ENCODE measurements at places on chromosomes 11 and 22.

DNA sequence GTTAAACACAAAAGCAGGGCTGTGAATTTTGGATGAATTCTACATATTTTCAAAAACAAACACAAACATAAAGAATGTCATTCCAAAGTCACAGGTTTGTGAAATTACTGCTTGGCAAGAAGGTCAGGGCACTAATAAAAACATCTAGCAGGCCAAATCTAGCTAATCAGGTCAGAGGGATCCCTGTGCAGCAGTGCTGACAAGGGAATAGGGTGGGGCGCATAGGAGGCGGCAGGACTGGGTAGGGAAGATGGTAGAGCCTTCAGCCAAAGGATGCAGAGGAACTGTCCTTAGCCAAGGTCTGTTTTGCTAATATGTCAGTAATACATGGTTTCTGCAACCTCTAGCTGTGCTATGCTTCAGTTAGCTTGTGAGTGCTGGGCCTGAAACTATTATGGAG lies 396.6 kb downstream of the TENM4 start:
- no peak for DNase-seq
- H3K36me3 ChIP-seq: no peaks in the 10 kb centered on the region
- H3K27ac ChIP-seq: no peak overlapping the region
- H3K4me1 ChIP-seq: no peaks in the 10 kb centered on the region
- peaks cover 12% of the 10 kb centered on the region for H3K27me3 ChIP-seq

DNA sequence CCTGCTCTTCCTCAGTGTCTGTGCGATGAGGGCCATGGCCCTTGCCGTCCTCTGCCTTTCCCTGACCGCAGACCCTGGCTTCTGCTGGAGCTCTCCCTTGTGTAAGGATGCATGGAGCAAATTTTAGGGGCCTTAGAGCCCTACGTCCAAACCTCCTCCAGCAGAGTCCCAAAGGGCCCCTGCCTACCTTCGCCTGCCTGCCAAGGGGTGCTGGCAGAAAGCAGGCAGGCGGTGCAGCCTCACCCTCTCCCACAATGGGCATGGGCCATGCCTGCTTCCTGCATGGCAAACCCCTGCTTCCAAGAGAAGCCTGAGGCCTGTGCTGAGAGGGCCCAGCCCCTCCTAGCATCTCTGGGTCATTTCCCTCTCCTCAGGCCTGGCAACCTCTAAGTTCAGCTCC lies 71.3 kb upstream of the FGF3 start:
- DNase-seq: no peak
- peaks cover 7% of the 10 kb centered on the region for H3K4me1 ChIP-seq
- H3K36me3 ChIP-seq: no peaks in the 10 kb centered on the region
- no peak overlapping the region for H3K27ac ChIP-seq
- H3K27me3 ChIP-seq: peaks cover 82% of the 10 kb centered on the region

- no peak for DNase-seq
- no peaks in the 10 kb centered on the region for H3K4me1 ChIP-seq
- no peaks in the 10 kb centered on the region for H3K27me3 ChIP-seq
- H3K36me3 ChIP-seq: no peaks in the 10 kb centered on the region
Observed at GRCh38 chr22:37043209-37043827, 8.2 kb upstream of the KCTD17 start.

DNA sequence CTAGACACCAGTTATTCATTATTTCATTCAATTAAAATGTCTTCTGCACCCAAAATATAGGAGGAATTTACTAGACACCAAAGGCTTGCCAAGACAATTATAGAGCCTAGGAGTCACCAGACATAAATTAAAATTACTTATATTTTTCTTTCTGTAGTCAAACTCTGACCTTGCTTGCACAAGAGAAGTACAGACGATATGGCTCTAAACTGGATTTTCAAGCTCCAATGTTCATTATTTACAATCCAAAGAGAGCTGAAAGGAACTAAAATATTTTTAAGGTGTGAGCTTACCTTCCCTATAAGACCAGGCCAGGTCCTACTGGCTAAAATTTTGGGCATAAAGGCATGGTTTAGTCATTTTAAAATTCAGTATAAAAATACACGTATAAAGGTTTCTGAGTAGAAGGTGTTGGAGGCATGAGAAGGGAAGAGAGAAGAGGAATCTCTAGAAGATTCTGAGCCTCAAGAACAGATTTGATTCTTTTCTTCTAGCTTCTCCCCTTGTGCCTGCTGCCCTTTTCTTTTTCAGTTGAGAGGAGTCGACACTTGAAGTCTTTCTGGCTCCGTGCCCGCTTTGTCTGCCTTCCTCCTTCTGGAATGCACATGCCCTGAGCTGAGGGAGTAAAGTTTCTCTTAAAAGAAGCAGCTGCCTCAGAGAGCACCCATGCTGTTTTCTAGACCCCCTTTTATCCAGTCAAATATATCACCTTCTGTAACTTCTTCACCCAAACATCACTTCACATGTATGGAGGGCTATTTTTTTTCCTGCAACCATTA lies 13.5 kb downstream of the C11orf97 start:
- H3K4me3 ChIP-seq: no peak overlapping the region
- peaks cover 41% of the 10 kb centered on the region for H3K27me3 ChIP-seq
- H3K27ac ChIP-seq: no peak overlapping the region
- no peaks in the 10 kb centered on the region for H3K36me3 ChIP-seq
- DNase-seq: no peak

DNA sequence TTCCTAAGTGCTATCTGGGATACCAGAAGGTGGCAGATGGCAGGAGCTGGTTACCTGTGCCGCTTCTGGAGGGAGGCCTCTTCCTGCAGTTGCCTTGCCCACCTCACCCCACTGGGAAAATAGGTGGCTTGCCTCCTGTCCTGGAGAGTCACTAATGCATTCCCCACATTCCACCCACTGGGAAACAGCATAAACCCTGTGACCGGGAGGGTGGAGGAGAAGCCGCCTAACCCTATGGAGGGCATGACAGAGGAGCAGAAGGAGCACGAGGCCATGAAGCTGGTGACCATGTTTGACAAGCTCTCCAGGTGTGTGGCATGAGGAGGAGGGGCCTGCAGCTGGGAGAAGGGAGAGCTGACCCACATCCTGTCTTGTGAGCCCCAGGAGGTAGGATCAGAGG lies 5.6 kb downstream of the RIC8A start:
- peaks cover 16% of the 10 kb centered on the region for H3K4me1 ChIP-seq
- peaks cover 54% of the 10 kb centered on the region for H3K36me3 ChIP-seq
- H3K27me3 ChIP-seq: no peaks in the 10 kb centered on the region
- DNase-seq: no peak

DNA sequence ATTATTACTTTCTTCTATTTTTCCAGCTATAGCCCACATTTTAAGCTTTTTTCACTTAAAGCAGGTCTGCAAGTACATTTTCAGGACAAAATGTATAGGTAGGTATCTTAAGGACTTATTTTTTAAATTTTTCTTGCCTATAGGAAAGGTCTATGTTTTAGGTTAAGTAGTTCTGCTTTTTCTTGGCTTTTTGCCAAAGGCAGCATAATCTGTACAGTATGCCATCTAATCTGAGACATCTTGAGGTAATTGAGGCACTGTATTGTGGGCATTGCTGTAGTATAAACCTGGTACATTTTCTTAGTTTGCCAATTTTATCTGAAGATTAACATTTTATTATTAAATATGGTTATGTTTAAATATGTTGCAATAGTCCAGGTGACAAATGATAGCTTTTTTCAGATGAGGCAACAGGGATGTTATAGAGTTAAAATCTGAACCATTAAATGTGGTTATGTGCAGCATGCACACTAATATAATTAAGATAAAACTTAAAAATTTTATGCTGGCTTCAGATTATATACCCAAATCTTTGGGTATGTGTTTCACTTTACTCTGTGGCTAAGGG lies 42.9 kb downstream of the QSER1 start:
- no peak overlapping the region for H3K4me3 ChIP-seq
- no peak for DNase-seq
- H3K27me3 ChIP-seq: no peaks in the 10 kb centered on the region
- H3K4me1 ChIP-seq: peaks cover 8% of the 10 kb centered on the region

DNA sequence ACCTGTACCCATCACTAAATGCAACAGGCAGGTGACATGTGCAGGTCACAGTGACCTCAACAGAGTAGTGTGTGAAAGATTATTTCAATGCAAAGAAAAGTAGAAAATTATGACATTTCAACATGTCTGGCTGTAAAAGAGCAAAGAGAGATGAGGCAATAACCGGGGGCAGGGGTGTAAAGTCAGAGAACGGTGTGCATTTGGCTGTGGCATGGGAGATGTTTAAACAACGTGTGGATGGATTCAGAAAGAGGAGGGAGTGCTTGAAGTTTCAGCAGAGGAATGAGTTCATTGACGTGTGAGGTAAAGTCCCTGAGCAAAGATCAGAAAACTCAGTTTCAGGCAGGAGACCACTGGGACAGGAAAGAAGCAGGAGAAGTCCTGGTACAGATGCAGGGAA lies 229.7 kb downstream of the BUD13 start:
- H3K27ac ChIP-seq: no peak overlapping the region
- no peak for DNase-seq
- peaks cover 24% of the 10 kb centered on the region for H3K27me3 ChIP-seq

DNA sequence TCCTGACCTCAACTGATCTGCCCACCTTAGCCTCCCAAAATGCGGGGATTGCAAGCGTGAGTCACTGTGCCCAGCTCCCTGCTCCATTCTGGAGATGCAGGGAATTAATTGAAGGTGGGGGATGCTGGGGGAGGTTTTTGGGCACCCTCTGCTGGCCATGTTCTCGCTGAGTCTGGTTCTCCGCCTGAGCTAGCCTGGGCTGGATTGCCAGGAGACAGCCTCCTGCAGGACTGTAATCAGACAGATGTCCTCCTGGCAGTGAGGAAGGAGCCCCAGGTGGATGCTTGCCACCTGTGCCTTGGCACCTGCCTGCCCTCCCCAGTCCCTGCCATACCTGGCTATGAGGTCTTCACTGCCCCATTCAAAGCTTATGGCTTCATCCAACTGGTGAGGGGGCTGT lies 5.4 kb downstream of the MTFP1 start:
- peaks cover 26% of the 10 kb centered on the region for H3K4me1 ChIP-seq
- peak overlapping the region; percentile 72 for H3K27ac ChIP-seq
- peaks cover 28% of the 10 kb centered on the region for H3K36me3 ChIP-seq
- no peak overlapping the region for H3K4me3 ChIP-seq

- H3K27me3 ChIP-seq: peaks cover 37% of the 10 kb centered on the region
- H3K4me1 ChIP-seq: no peaks in the 10 kb centered on the region
- H3K36me3 ChIP-seq: no peaks in the 10 kb centered on the region
- DNase-seq: no peak
- no peak overlapping the region for H3K4me3 ChIP-seq
- no peak overlapping the region for H3K27ac ChIP-seq
Observed at GRCh38 chr11:116615211-116615865, 157.4 kb downstream of the BUD13 start.

DNA sequence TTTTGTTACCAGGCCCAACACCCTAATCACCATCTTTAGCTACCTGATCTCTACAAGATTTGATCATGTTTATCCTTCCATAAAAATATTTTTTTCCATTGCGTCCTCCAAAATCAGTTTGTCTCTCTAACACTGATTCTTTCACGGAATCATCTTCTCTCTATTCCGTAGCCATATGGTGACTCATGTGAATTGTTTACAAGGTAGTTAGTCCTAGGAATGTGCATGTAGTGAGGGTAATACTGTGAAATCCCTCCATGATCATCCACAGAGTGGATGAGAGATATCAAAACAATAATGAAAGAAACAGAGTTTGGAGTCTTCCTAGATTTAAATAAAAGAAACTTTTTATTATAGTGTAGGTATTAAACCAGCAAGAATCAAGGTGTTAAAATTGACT lies 230.2 kb downstream of the METTL15 start:
- no peaks in the 10 kb centered on the region for H3K4me1 ChIP-seq
- H3K27me3 ChIP-seq: no peaks in the 10 kb centered on the region
- H3K36me3 ChIP-seq: no peaks in the 10 kb centered on the region
- H3K27ac ChIP-seq: no peak overlapping the region
- no peak for DNase-seq

DNA sequence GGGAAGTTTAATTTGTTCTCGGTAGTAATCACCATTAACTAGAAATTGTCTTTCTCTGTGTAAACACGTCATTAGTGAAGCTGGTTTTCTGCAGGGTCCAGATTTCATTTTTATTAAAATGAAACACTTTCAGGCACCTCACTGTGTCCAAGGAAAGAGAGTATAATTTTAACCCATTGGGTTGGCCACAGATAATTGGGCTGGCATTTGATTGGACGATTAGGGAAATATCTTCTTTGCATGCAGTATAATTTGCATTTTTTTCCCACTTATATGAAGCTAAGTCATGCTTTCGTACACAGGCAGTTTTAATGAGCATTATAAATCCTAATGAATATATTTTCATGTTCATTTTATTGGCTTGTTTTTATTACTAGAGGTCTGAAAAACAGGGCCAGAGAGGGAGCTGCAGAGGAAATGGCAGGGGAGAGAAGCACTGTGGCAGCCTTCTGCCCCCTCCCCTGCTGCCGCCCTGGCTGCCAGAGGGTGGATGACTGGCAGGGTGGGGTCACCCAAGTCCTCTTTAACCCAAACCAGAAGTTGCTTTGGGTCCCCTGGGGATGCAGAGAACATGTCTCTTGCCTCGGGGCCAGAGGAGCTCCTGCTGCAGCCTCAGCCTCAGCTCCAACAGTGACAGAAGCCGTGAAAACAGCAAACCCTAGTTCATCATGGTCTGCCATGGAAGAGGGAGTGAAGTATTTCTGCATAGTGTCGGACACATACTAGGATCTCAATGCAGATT lies 93.9 kb downstream of the PKNOX2 start:
- H3K4me1 ChIP-seq: no peaks in the 10 kb centered on the region
- H3K4me3 ChIP-seq: no peak overlapping the region
- peaks cover 53% of the 10 kb centered on the region for H3K27me3 ChIP-seq
- no peaks in the 10 kb centered on the region for H3K36me3 ChIP-seq
- DNase-seq: no peak
- H3K27ac ChIP-seq: no peak overlapping the region

- H3K36me3 ChIP-seq: peaks cover 100% of the 10 kb centered on the region
- no peaks in the 10 kb centered on the region for H3K27me3 ChIP-seq
- peak overlapping the region; percentile 96 for H3K27ac ChIP-seq
- H3K4me3 ChIP-seq: peak overlapping the region; percentile 13
Observed at GRCh38 chr22:36327922-36328551, 59.7 kb downstream of the MYH9 start.

DNA sequence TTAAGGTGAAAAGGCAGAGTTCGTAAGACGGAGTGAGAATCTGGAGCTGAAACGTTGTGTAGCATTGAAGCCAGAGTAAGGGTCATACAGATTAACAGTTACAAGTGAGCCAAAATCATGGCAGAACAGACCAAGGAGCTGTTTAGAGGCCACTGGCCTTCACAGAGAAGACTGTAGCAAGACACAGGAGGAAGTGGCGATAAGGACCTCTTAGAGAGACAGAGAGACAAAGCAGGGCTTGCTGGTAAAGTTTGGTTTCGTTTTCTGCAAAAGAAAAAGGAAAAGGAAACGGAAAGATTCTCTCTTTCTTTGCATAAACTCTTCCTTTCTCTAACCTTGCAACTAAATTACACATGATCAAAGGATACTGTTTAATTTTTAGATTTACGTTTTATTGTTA lies 83.0 kb downstream of the AASDHPPT start:
- no peak for DNase-seq
- peaks cover 5% of the 10 kb centered on the region for H3K4me1 ChIP-seq
- H3K4me3 ChIP-seq: peak overlapping the region; percentile 4
- H3K27me3 ChIP-seq: no peaks in the 10 kb centered on the region
